Activated B cell treated with CpG ODN at 0.5 μM for 24 hours (primary cell): ENCODE measurements at places on chromosomes 3 and 15. TPM values are rescaled to one million over a fixed set of nuclear protein-coding genes. Genes with fewer than 3 reads are reported as not detected.

The NEK10 gene
- total RNA-seq: 0.59 and 0.84 TPM in 2 replicates

The PAK6 gene
- total RNA-seq: 0.34 and 0.40 TPM in 2 replicates

The TMA7 gene
- total RNA-seq: 216 and 296 TPM in 2 replicates

The PCYT1A gene
- 54.6 and 58.8 TPM in 2 replicates for total RNA-seq

The CA12 gene
- total RNA-seq: not detected in 2 replicates

The ITIH1 gene
- total RNA-seq: 0.42 and 0.80 TPM in 2 replicates

The DUOX1 gene
- total RNA-seq: 0.11 and 0.39 TPM in 2 replicates

The REC114 gene
- total RNA-seq: not detected in 2 replicates

The PPP1R14D gene
- 0.31 TPM in 1 of 2 replicates, not detected in the other for total RNA-seq

The SPESP1 gene
- total RNA-seq: 0.44 and 0.78 TPM in 2 replicates

The CHDH gene
- total RNA-seq: 3.4 and 6.0 TPM in 2 replicates

The TMEM266 gene
- 0.16 TPM in 1 of 2 replicates, not detected in the other for total RNA-seq

The CTNNB1 gene
- total RNA-seq: 155 and 164 TPM in 2 replicates

The ABI3BP gene
- not detected in 2 replicates for total RNA-seq

The STAB1 gene
- total RNA-seq: 0.64 and 0.71 TPM in 2 replicates

The SMCO1 gene
- total RNA-seq: not detected in 2 replicates

The HAPLN3 gene
- total RNA-seq: 8.5 and 9.1 TPM in 2 replicates

The NLGN1 gene
- not detected in 2 replicates for total RNA-seq

The FAM107A gene
- total RNA-seq: not detected in 2 replicates

The NR2C2 gene
- 55.0 and 55.4 TPM in 2 replicates for total RNA-seq

The CCDC54 gene
- not detected in 2 replicates for total RNA-seq

The CASR gene
- total RNA-seq: 0.02 TPM in 1 of 2 replicates, not detected in the other

The OXSR1 gene
- total RNA-seq: 34.8 and 40.2 TPM in 2 replicates

The CCR8 gene
- total RNA-seq: not detected in 2 replicates

The PARL gene
- total RNA-seq: 57.6 and 57.8 TPM in 2 replicates

The CCNDBP1 gene
- 65.6 and 67.2 TPM in 2 replicates for total RNA-seq

The POMGNT2 gene
- total RNA-seq: 2.6 and 2.7 TPM in 2 replicates

The NRG4 gene
- total RNA-seq: 0.61 and 0.93 TPM in 2 replicates

The ACOX2 gene
- total RNA-seq: not detected in 2 replicates

The EPHA6 gene
- total RNA-seq: not detected in 2 replicates

The SPATA12 gene
- not detected in 2 replicates for total RNA-seq

The FGD5 gene
- total RNA-seq: not detected in 2 replicates

The GOLGA8O gene
- total RNA-seq: 0.89 and 1.2 TPM in 2 replicates

The PLSCR2 gene
- total RNA-seq: not detected in 2 replicates

The SLC22A14 gene
- 0.16 TPM in 1 of 2 replicates, not detected in the other for total RNA-seq

The CP gene
- total RNA-seq: not detected in 2 replicates

The EXD1 gene
- total RNA-seq: not detected in 2 replicates

The UPK1B gene
- total RNA-seq: not detected in 2 replicates

The PLSCR4 gene
- not detected in 2 replicates for total RNA-seq

The GPR149 gene
- total RNA-seq: not detected in 2 replicates

The GXYLT2 gene
- total RNA-seq: not detected in 2 replicates

The CADM2 gene
- not detected in 2 replicates for total RNA-seq

The ANKUB1 gene
- total RNA-seq: not detected in 2 replicates

The XCR1 gene
- total RNA-seq: not detected in 2 replicates

The C15orf62 gene
- 5.7 and 6.5 TPM in 2 replicates for total RNA-seq

The GABPB1 gene
- 32.5 and 32.7 TPM in 2 replicates for total RNA-seq

The LSMEM2 gene
- total RNA-seq: not detected in 2 replicates

The CGNL1 gene
- total RNA-seq: 0.11 and 0.15 TPM in 2 replicates
